Sigmoid colon (tissue), 7 donors: ENCODE measurements at places on chromosomes 4 and X. TPM values are rescaled to one million over a fixed set of nuclear protein-coding genes. Genes with fewer than 3 reads are reported as not detected.
A peak's percentile ranks its signal among the peaks of the same experiment; 100 is the strongest.

Gene IRAK1
- polyA plus RNA-seq: 70.3 TPM

Gene EFNB1
- 13.4 TPM for polyA plus RNA-seq

Gene XAGE2
- not detected for polyA plus RNA-seq

Gene USP53
- polyA plus RNA-seq: 34.7 TPM

Gene CYLC1
- polyA plus RNA-seq: not detected

Gene CENPVL2
- not detected for polyA plus RNA-seq

DNA sequence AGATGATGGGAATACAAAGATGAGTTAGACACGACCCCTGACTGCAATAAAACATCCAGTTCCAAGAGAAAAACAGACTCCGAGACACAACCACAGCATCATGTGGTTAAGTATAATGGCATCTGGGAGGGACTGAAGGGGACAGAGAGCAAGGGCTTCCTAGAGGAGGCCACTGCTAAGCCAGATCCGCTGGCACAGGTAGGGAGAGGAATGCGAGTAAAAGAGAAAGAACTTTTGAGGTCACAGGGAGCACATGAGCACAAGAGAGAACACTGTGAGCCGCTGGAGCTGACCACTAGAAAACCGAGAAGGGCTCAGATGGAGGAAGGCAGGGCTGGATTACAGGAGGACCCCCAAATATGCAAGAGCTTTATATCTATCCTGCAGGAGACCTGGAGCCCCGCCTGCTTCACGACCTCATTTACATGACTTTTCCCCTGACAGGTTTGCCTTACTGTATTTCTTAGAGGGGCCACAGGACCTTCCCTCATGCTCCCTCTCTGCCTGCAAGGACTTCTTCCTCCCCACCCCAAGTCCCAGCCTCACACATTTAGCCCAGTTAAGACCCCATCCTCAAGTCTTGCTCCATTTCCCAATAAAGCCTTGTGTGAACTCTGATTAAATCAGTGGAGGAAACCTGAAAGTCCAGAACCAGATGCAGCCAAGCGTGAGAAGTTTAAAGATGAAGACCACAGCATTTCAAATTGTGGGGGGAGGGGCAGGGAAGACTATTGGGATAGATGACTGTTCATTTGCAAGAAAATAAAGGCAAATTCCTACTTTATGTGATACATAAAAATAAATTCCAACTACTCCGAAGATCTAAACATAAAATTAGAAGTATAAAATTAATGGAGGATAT lies 29.6 kb downstream of the MFAP3L start:
- no peaks in the 10 kb centered on the region for H3K36me3 ChIP-seq
- DNase-seq: no peak
- no peaks in the 10 kb centered on the region for H3K4me1 ChIP-seq
- H3K27ac ChIP-seq: no peak overlapping the region
- no peak overlapping the region for H3K4me3 ChIP-seq

DNA sequence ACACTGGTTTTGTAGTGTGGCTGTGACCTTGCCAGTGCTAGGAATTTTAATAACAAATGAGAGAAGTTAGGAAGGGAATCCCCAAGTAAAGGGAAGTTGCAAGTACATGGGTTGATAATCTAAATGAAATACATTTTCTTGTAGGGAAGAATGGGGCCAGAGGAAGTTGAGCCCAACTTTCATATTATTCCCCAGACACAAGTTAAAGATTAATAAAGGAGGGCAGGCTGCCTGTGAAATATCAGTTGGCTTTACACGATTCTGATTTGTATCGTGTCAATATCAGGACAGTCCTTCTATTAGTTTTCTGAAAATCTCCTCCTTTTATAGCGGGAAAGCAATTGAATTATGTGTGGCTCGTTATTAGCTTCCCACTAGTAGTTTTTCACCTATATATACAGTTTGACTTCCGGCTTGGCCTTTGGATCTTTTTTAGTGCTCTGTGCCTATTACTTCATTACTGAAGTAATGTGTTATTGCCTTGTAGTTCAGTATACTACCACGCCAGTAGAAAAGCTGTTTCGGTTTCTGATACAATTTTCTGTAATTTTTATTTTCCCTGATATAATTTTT lies 1.7 kb downstream of the PDLIM5 start:
- no peaks in the 10 kb centered on the region for H3K27me3 ChIP-seq
- peak overlapping the region; percentile 98 for H3K4me3 ChIP-seq
- no peaks in the 10 kb centered on the region for H3K36me3 ChIP-seq
- peak overlapping the region; percentile 97 for H3K27ac ChIP-seq
- DNase-seq: no peak

- H3K27ac ChIP-seq: no peak overlapping the region
- H3K36me3 ChIP-seq: no peaks in the 10 kb centered on the region
- H3K4me3 ChIP-seq: no peak overlapping the region
- H3K4me1 ChIP-seq: no peaks in the 10 kb centered on the region
Measured at GRCh38 chrX:68454476-68455150, 21.3 kb upstream of the OPHN1 start.

DNA sequence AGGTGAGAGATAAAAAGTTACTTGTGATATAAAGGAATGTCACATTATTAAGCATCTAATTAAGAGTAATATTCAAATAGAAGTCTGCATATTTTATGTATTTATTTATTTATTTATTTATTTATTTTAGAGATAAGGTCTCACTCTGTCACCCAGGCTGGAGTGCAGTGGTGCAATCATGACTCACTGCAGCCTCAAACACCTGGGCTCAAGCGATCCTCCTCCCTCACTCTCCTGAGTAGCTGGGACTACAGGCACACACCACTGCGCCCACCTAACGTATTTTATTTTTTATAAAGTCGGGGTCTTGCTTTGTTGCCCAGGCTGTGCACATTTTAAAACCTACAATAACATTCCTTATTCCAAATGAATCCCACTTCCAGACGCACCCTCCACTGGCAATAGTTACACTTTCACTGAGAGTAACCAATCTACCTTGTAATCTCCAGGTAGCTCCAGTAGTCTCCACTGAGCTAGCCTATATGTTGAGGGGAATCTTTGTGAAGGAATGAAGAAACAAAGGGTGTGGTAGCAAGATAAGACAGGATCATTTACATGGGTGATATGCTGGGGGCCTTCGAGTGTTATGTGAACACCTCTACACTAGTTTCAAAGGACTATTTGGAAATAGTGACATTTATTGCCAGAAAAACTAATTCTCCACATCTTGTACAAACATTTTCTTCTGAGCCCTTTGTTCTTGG lies 11.9 kb downstream of the SH3D19 start:
- no peaks in the 10 kb centered on the region for H3K27me3 ChIP-seq
- no peak for DNase-seq
- H3K4me3 ChIP-seq: no peak overlapping the region
- H3K4me1 ChIP-seq: no peaks in the 10 kb centered on the region
- H3K27ac ChIP-seq: peak overlapping the region; percentile 15

- no peak for DNase-seq
- H3K4me1 ChIP-seq: no peaks in the 10 kb centered on the region
- no peaks in the 10 kb centered on the region for H3K27me3 ChIP-seq
- no peaks in the 10 kb centered on the region for H3K36me3 ChIP-seq
- no peak overlapping the region for H3K27ac ChIP-seq
Measured at GRCh38 chr4:48178931-48179330, 44.9 kb upstream of the TXK start.

DNA sequence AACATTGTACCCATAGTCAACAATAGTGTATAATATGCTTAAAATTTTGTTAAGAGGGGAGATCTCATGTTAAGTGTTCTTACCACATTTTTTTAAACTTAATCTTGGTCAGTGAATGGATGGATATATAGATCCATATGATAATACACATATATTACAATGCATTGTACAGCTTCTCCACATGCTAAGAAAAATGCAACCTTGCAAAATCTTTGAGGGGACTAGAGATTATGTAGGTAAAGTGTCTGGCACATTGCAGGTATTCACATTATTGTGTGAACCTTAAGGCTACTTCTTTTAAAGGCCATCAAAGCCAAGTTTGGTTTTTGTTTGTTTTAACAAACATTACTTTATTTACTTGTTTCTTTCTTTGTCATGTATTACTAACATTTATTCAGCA lies 10.4 kb upstream of the GPC3 start:
- H3K36me3 ChIP-seq: no peaks in the 10 kb centered on the region
- no peak overlapping the region for H3K4me3 ChIP-seq
- H3K27me3 ChIP-seq: no peaks in the 10 kb centered on the region
- DNase-seq: no peak

DNA sequence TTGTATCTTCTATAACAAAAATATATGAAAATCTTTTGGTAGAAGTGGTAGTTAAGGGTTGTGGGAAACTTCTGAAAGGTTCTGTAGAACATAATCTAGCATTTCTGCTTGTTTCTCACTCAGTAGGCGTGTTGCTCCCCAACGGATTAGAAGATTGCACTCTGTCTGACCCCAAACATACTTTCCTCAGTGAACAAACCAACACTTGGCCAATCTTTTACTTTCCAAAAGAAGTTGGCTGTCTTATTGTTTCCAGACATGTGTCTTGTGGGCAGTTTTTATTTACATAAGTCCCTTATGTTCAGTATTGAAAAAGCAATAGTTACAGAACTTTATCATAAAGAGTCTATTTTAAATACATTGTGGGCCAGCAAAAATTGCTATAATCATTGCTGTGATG lies 312.8 kb upstream of the EPHA5 start:
- no peak overlapping the region for H3K4me3 ChIP-seq
- H3K27me3 ChIP-seq: no peaks in the 10 kb centered on the region
- no peaks in the 10 kb centered on the region for H3K4me1 ChIP-seq

DNA sequence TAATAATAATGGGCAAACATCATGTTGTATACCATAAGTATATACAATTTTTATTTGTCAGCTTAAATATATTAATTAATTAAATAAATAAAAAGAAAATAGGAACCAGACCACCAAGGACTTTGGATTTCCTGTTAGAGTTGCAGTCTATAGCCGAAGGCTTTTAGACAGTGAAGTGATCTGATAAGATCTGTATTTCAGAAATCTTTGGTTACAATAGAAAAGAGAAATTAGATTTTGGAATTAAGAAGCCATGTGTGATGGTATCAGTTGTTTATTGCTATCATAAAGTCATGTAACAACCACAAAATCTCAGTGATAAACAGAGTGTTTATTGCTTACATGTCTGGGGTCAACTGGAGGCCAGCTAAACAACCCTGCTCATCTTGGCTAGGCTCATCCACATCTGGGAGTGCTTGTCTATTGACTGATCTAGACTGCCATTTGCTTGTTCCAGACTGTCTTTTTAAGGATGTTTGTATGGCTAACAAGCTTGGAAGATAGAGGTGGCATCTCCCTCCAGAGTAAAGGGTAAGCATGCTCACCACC lies 142.1 kb upstream of the USP9X start:
- no peak for DNase-seq
- H3K27ac ChIP-seq: no peak overlapping the region
- H3K4me1 ChIP-seq: no peaks in the 10 kb centered on the region
- no peak overlapping the region for H3K4me3 ChIP-seq
- H3K27me3 ChIP-seq: no peaks in the 10 kb centered on the region

DNA sequence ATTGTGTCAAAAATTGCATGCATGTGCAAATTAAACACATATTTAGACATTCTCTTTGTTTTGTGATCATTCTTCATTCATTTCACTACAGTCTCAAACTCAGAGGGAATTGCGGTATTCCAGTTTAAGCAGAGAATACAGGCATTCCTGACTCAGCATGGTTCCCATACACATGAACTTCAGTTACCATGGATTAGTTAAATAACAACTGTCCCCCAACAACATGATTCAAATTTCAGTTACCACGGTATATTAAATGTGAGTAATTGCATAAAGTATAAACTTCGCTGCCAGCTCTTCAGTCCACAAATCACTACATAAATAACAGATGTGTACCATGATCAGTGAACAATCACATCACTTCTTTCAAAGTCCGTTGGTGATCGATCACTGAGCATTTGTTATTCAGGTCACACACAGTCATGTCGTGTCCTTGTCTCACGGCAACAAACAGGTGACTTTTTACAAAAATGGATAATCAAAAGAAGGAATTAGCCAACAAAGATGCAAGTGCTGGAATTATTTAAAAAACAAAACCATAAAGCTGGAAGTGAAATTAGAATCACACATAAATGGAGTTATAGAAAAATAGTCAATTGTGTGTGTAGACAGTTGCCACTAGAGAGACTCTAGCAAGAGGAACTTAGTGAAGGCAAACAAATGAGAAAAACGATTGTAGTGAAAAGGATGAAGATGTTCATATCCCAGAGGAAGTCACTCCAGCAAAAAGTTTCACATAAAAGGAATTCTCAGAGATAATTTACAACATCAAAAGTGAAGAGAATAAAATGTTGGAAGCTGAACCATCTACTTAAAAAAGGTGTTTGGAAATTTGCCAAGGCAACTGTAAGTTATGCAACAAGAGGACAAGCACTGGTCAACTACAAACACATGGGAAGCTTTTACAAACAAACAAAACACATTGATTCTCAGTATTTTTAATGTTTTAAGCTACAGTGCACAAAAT lies 138.6 kb upstream of the SMARCAD1 start:
- no peaks in the 10 kb centered on the region for H3K4me1 ChIP-seq
- H3K27ac ChIP-seq: no peak overlapping the region
- no peak overlapping the region for H3K4me3 ChIP-seq
- no peaks in the 10 kb centered on the region for H3K36me3 ChIP-seq
- H3K27me3 ChIP-seq: no peaks in the 10 kb centered on the region
- DNase-seq: no peak

DNA sequence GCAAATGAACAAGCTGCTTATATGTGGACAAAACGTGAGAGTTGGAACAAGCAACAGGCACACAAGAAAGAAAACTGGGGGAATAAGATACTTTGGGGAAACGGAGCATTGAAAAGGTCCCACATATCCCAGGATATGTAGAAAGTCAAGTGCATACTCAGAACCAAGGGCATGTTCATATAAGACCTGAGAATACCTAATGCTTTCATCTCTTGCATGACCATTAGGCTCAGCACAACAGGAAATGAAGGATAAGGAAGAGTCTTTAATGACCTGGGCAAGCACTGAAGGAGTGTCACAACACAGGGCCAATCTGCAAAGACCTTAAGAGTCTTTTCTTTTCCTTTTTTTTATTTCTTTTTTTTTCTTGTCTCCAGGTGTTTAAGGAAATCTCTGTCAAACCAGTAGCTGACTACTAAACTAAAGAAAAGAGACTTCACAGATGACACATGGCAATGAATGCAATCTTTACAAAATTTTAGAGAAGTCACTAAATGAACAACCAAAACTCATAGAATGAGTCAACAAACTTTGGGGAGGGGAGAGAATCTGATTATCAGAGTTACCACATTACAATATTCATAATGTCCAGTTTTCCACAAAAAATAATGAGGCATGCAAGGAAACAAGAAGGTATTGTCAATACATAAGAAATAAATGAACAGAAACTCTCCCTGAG lies 67.9 kb upstream of the STK26 start:
- no peak for DNase-seq
- H3K36me3 ChIP-seq: no peaks in the 10 kb centered on the region
- H3K27ac ChIP-seq: no peak overlapping the region
- no peak overlapping the region for H3K4me3 ChIP-seq
- H3K4me1 ChIP-seq: no peaks in the 10 kb centered on the region
- H3K27me3 ChIP-seq: no peaks in the 10 kb centered on the region

- DNase-seq: no peak
- H3K27me3 ChIP-seq: no peaks in the 10 kb centered on the region
- H3K4me3 ChIP-seq: no peak overlapping the region
- no peaks in the 10 kb centered on the region for H3K36me3 ChIP-seq
- no peak overlapping the region for H3K27ac ChIP-seq
Measured at GRCh38 chr4:100450449-100450848, 67.4 kb downstream of the EMCN start.
